Left kidney (tissue), 8 donors: ENCODE measurements at places on chromosomes 6 and 20. TPM values are rescaled to one million over a fixed set of nuclear protein-coding genes. Genes with fewer than 3 reads are reported as not detected.

The SIRPB2 gene
- 0.88 TPM for polyA plus RNA-seq

The TGM6 gene
- not detected for polyA plus RNA-seq

GRCh38 chr6:16438718-16439591 is 200.6 kb downstream of the GMPR start:
- DNase-seq: no peak

GRCh38 chr20:44231713-44232468 is 15.2 kb upstream of the GDAP1L1 start:
- DNase-seq: no peak

GRCh38 chr6:102154874-102155273 is 761.4 kb downstream of the GRIK2 start:
- DNase-seq: no peak
